ENCODE measurements at places on chromosomes 16 and 17.

GRCh38 chr16:48062681-48063080 lies 93.1 kb downstream of the ABCC12 start:
- DNase-seq: no peak
- H3K4me1 ChIP-seq: no peaks in the 10 kb centered on the region
- no peak overlapping the region for H3K27ac ChIP-seq
- peaks cover 4% of the 10 kb centered on the region for H3K27me3 ChIP-seq

GRCh38 chr17:68698746-68699145 lies 97.6 kb upstream of the FAM20A start:
- no peak overlapping the region for H3K27ac ChIP-seq
- H3K4me3 ChIP-seq: no peak overlapping the region
- no peaks in the 10 kb centered on the region for H3K4me1 ChIP-seq
- no peaks in the 10 kb centered on the region for H3K36me3 ChIP-seq

- no peaks in the 10 kb centered on the region for H3K27me3 ChIP-seq
- no peak for DNase-seq
- H3K27ac ChIP-seq: peak overlapping the region; percentile 93
- H3K36me3 ChIP-seq: peaks cover 26% of the 10 kb centered on the region
- peaks cover 35% of the 10 kb centered on the region for H3K4me1 ChIP-seq
Measured at GRCh38 chr16:84718-85406, 6.8 kb downstream of the MPG start.

GRCh38 chr17:50692448-50693035 lies 15.2 kb downstream of the ANKRD40 start:
- H3K4me1 ChIP-seq: peaks cover 3% of the 10 kb centered on the region
- no peak overlapping the region for H3K4me3 ChIP-seq
- peaks cover 5% of the 10 kb centered on the region for H3K36me3 ChIP-seq
- H3K27ac ChIP-seq: peak overlapping the region; percentile 69
- no peaks in the 10 kb centered on the region for H3K27me3 ChIP-seq

- no peak overlapping the region for H3K27ac ChIP-seq
- peaks cover 4% of the 10 kb centered on the region for H3K4me1 ChIP-seq
- H3K27me3 ChIP-seq: no peaks in the 10 kb centered on the region
- DNase-seq: no peak
- H3K36me3 ChIP-seq: peaks cover 60% of the 10 kb centered on the region
Measured at GRCh38 chr17:67183531-67183930, 61.5 kb downstream of the HELZ start.

- DNase-seq: no peak
- no peak overlapping the region for H3K27ac ChIP-seq
- peaks cover 7% of the 10 kb centered on the region for H3K4me1 ChIP-seq
- H3K36me3 ChIP-seq: no peaks in the 10 kb centered on the region
Measured at GRCh38 chr16:58333985-58334384, 39.2 kb upstream of the PRSS54 start.

DNA sequence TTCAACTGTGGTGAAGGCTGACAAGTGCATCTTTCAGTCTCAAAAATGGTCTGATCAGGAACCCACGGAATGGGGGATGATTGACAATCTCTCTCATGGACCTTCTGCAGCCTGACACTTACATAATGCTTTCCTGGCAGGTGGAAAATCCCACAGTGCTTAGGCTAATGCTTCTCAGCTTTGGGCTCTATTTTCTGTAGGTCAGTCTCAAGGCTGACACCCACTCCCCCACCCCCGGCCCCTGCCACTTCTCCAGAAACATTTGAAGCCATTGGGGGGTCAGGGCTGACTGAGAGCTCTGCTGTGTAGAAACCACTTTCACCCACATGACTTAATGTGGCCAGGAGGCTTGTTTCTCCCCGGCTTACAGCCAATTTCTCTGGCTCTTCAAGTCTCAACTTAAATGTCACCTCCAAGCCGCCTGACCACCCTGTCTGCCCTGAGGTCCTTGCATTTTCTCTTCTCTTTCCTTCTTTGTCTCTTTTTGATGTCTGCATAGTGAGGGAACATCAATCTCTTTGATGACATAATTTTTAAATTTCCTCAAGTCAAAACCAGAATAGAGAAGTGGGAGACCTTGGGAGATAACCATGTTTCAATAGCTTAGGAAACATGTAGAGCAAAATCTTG lies 16.7 kb upstream of the IRF8 start:
- H3K27ac ChIP-seq: no peak overlapping the region
- no peak for DNase-seq
- no peaks in the 10 kb centered on the region for H3K4me1 ChIP-seq

- no peak overlapping the region for H3K4me3 ChIP-seq
- no peak overlapping the region for H3K27ac ChIP-seq
- H3K4me1 ChIP-seq: peaks cover 3% of the 10 kb centered on the region
- no peaks in the 10 kb centered on the region for H3K36me3 ChIP-seq
- DNase-seq: no peak
Measured at GRCh38 chr16:15046692-15047376, 9.0 kb downstream of the NTAN1 start.

DNA sequence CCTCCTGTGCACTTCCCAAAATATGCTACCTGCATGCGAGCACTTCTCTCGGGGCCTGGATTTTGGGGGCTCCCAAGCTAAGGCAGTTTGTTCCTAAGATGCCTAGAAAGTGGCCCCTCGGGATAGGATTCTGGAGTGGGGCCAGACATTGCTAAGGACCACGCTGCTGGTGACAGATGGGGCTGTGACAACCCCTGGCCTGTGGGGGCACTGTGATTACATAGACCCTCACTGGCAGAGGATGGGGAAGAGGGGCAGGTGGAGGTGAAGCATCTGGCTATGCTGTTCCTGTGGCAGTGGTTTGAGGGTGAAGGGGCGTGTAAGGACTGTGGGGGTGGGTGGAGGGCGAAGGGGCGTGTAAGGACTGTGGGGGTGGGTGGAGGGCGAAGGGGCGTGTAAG lies 128.4 kb downstream of the ENGASE start:
- H3K27me3 ChIP-seq: peaks cover 9% of the 10 kb centered on the region
- no peak for DNase-seq
- H3K4me3 ChIP-seq: no peak overlapping the region

- H3K4me3 ChIP-seq: no peak overlapping the region
- peaks cover 64% of the 10 kb centered on the region for H3K4me1 ChIP-seq
Measured at GRCh38 chr17:20278805-20279204, 188.5 kb downstream of the LGALS9B start.

GRCh38 chr17:64276961-64277505 lies 14.0 kb upstream of the TEX2 start:
- peaks cover 12% of the 10 kb centered on the region for H3K4me1 ChIP-seq
- H3K4me3 ChIP-seq: no peak overlapping the region
- no peak for DNase-seq

GRCh38 chr16:11175106-11175786 lies 80.8 kb downstream of the SOCS1 start:
- no peak overlapping the region for H3K4me3 ChIP-seq
- H3K27ac ChIP-seq: peak overlapping the region; percentile 49
- H3K4me1 ChIP-seq: peaks cover 13% of the 10 kb centered on the region
- H3K36me3 ChIP-seq: peaks cover 27% of the 10 kb centered on the region
- H3K27me3 ChIP-seq: no peaks in the 10 kb centered on the region
- DNase-seq: no peak

- H3K4me3 ChIP-seq: no peak overlapping the region
- H3K27me3 ChIP-seq: no peaks in the 10 kb centered on the region
- H3K36me3 ChIP-seq: peaks cover 37% of the 10 kb centered on the region
- peaks cover under 1% of the 10 kb centered on the region for H3K4me1 ChIP-seq
Measured at GRCh38 chr16:28873543-28874201, 4.6 kb upstream of the ATP2A1 start.

GRCh38 chr16:48434653-48435317 lies 49.6 kb upstream of the SIAH1 start:
- no peaks in the 10 kb centered on the region for H3K36me3 ChIP-seq
- H3K27me3 ChIP-seq: no peaks in the 10 kb centered on the region
- no peak for DNase-seq
- H3K4me3 ChIP-seq: no peak overlapping the region

- peaks cover 87% of the 10 kb centered on the region for H3K4me1 ChIP-seq
- no peaks in the 10 kb centered on the region for H3K27me3 ChIP-seq
- peak overlapping the region; percentile 57 for H3K4me3 ChIP-seq
- H3K27ac ChIP-seq: peak overlapping the region; percentile 90
Measured at GRCh38 chr17:7580604-7581575, 1.5 kb downstream of the CD68 start.

- no peaks in the 10 kb centered on the region for H3K27me3 ChIP-seq
- no peaks in the 10 kb centered on the region for H3K36me3 ChIP-seq
- peak overlapping the region; percentile 84 for H3K4me3 ChIP-seq
- H3K4me1 ChIP-seq: peaks cover 60% of the 10 kb centered on the region
- peak; percentile 58 for DNase-seq
- H3K27ac ChIP-seq: peak overlapping the region; percentile 91
Measured at GRCh38 chr17:77372444-77373298, 231.9 kb downstream of the SEC14L1 start.

Measured in naive thymus-derived CD8-positive, alpha-beta T cell (primary cell).